Occipital lobe (tissue), 3 donors: ENCODE measurements at places on chromosomes 5 and 9. TPM values are rescaled to one million over a fixed set of nuclear protein-coding genes. Genes with fewer than 3 reads are reported as not detected.

GRCh38 chr5:139124774-139125520 is 73.2 kb downstream of the SIL1 start:
- DNase-seq = no peak

IDNK gene
- total RNA-seq = 6.4 TPM

GRCh38 chr9:109771796-109772531 is 8.0 kb upstream of the PALM2AKAP2 start:
- no peak for DNase-seq

- no peak for DNase-seq
These were observed 56.7 kb downstream of the MAPKAP1 start for GRCh38 chr9:125650271-125650737.

SPATA9 gene
- 0.78 TPM for total RNA-seq

GRCh38 chr5:82408033-82408432 is 129.9 kb upstream of the RPS23 start:
- DNase-seq = no peak

- no peak for DNase-seq
These were observed 39.5 kb downstream of the CD180 start for GRCh38 chr5:67156976-67157583.

- DNase-seq = no peak
These were observed 5.3 kb upstream of the DAB2IP start for GRCh38 chr9:121645853-121646807.

ATOSB gene
- 11.4 TPM for total RNA-seq

- no peak for DNase-seq
These were observed 574.5 kb upstream of the GRAMD2B start for GRCh38 chr5:125848751-125849150.

- no peak for DNase-seq
These were observed 47.9 kb downstream of the PRRT1B start for GRCh38 chr9:131593091-131593820.

DNA sequence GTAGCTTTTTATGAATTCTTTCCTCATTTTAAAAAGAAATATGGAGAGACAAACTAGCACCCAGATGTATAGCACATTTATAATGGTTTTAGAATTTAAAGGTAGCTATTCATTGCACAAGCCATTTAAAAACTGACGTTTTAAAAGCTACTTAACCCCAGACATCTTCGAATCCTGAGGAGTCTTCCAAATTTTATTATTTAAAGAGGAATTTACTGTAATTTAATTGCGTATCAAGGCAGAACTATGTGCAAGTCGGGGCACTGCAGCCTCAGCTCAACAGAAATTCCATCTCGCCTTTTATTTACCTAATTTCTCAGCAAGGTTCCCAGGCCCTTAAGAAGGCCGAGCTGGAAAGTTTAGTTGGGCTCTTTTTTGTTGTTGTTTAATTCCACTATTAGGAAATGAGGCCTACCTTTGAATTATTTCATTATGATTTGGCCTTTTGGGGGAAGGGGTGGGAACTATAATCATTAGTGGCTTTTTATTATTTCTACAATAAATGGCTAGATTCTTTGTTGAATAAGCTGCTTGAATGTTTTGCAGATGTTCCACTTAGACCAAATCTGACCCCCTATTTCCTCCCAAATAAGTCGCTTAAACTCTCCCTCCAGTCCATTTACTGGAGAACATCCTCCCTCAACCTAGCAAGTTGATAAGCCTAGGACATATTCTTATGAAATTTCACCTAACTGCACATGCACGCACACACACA is 20.2 kb downstream of the NR2F1 start:
- DNase-seq = no peak

GRCh38 chr9:117355542-117355941 is 59.3 kb downstream of the ASTN2 start:
- no peak for DNase-seq
